ENCODE measurements at places on chromosomes 4 and X.

GRCh38 chrX:79288733-79289132, 78.4 kb downstream of the ITM2A start:
- DNase-seq: no peak

DNA sequence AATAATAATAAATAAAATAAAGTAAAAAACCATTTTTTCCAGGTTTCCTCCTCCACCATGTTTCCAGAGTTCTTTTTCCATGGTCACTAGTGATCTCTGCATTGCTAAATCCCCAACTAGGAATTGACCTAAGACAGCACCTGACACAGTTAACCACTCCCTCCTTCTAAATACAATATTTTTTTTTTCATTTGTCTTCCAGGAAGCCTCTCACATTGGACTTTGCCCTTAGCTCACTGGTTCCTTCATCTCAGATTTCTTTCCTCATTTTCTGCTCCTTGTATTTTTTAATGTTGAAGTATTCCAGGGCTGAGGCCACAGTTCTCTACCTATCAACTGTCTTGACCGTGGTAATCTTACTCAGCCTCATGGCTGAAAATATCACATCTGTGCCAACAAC, 187.3 kb upstream of the FAM241A start:
- no peak for DNase-seq

DNA sequence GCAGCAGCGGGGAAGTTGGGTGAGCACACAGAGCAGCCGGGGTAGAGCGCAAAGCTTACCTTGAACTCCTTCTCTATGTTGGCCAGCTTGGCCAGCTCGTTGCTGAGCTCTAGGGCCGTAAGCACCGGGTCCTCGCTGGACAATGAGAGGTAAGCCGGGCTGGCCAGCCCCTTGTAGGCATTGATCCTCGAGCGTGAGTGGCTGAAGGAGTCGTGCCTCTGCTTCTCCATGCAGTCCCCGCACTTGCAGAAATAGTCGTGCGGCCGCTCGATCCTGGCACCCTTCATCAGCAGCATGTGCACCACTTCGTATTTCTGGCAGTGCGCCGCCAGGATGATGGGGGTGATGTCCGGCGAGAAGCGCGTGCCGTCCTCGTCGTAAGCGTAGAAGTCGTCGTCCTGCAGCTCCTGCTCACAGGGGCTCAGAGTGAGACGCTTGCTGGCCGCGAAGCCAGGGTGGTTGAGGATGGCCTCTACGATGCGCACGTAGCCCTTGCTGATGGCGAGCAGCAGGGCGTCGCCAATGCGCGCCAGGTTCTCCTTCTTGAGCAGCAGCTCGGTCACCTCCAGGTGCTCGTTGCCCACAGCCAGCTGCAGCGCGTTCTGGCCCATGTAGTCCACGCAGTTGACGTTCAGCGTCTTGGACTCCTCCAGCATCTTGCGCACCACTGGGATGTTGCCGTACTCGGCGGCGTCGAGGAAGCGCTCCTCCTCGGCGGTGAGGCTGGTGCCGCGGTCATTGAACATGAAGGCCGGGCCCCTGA, 19.5 kb downstream of the TRPC3 start:
- no peak for DNase-seq

DNA sequence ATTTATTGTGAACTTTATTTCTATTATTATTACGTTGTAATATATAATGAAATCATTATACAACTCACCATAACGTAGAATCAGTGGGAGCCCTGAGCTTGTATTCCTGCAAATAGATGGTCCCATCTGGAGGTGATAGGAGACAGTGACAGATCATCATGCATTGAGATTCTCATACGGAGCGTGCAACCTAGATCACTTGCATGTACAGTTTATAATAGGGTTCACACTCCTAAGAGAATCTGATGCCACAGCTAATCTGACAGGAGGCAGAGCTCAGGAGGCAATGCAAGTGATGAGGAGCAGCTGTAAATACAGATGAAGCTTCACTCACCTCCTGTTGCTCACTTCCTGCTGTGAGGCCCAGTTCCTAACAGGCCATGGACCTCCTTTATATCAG, 2170.2 kb downstream of the PCDH7 start:
- no peak for DNase-seq

GRCh38 chr4:40197879-40198689, 1.3 kb downstream of the RHOH start:
- no peak for DNase-seq

- no peak for DNase-seq
These were observed 19.1 kb upstream of the HSFX4 start for GRCh38 chrX:149910178-149910695.

GRCh38 chr4:156959298-156959702, 12.3 kb downstream of the PDGFC start:
- DNase-seq: no peak

DNA sequence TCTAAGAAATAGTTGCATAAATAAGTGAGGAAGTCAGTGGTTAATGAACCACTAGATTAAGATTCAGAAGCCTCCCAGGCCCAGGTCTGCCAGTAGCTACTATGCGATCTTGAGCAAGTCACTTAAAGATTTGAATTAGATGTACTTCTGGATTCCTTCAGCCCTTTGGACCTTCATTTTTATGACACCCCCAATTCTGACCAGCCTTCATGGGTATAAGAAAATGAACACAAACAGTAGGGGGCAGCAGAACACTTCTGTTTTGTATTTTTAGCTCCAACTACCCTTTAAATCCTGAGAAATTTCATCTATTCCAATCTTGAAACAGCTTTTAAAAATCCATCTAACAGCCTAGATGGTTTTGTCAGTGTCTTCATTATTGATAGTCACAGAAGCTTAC, 19.0 kb downstream of the TMEM47 start:
- no peak for DNase-seq

GRCh38 chrX:13099121-13099520, 54.7 kb upstream of the FAM9C start:
- DNase-seq: no peak

- DNase-seq: no peak
These were observed 7.2 kb downstream of the PPM1K start for GRCh38 chr4:88276952-88277710.

DNA sequence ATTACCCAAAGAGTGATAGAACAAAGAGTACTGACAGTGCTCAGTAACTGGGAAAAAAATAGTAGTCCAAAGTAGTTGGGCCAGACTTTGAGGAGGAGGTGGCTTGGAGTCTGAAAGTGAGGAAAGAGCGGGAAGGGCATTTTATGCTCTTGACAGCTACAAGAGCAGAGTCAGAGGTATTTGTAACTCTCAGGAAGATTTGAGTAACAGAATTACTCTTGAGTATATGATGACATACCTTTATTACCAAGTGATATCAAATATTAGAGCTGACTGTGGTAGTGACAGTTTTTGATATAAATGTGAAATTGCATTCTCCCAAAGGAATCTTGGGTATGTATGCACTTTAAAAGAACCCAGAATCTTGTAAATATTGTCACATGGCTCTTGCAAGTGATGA, 2.2 kb downstream of the SLAIN2 start:
- DNase-seq: no peak

- no peak for DNase-seq
These were observed 120.0 kb upstream of the EGFL6 start for GRCh38 chrX:13449441-13449840.

GRCh38 chrX:132373610-132374009, 115.2 kb downstream of the MBNL3 start:
- DNase-seq: no peak

DNA sequence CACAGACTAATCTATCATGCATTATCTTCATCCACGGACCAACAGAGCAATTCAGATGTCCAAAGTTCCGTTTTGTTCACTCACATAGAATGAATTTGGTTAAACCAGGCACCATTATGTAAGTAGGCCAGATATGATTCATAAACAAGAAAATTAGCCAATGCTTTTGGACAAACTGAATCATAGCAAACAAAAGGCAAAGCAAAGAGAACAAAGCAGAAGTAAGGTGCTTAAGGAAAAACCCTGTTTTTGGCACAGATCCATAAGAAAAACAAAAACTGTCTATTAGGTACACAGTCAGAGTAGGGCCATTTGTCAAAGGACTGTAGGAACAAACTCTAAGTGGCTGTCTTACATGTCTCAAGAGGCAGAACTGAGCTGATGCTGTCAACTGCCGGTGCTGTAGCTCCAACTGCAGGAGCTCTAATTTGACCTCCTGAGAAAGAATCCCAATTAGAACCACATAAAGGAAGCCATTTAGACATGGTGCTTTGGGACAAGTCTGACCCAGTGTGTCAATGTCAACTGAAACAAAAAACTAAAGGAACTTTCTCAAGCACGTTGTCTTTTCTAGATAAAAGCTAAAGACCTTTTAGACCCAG, 146.7 kb downstream of the COL25A1 start:
- no peak for DNase-seq

GRCh38 chr4:127920521-127920920, 39.8 kb downstream of the PLK4 start:
- DNase-seq: no peak

DNA sequence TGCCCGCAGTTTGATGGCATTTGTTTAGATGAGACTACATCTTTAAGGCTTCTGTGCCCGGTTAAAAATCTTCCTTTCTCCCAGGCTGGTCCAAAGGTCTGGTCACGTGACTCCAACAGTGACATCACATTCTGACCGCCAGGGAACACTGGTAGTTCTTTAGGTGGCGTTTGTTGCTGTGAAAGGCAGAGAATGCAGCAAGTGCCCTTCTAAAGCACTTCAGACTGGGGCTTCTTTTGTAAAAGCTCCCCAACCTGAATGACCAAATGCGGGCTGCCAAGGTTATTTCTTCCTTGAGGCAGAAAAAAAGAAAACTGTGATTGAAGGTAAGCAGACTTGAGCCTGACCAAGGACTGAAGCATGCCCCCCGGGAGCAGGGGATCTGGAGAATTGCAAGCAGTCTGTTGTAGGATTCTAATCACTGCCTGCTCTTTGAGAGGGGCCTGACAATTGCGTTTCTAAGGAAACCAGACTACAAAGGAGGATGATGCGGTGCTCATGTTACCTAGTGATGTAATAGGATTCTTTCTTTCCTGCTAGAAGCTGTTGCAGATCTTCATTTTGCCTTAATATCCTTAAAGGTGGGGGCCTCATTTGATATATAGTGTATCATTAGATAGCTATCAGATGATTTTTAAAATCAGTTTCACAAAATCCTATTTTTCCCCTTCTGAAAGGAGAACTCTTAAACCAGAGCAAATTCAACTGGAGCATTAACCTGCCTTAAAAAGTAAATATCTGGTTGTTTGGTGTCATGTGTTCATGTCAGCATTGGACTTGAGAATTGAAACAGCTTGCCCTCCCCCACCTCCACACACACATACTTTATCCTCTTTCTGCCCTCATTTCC, 133.1 kb downstream of the AKAP4 start:
- no peak for DNase-seq

- DNase-seq: no peak
These were observed 388.4 kb upstream of the SPOCK3 start for GRCh38 chr4:167622481-167623240.

DNA sequence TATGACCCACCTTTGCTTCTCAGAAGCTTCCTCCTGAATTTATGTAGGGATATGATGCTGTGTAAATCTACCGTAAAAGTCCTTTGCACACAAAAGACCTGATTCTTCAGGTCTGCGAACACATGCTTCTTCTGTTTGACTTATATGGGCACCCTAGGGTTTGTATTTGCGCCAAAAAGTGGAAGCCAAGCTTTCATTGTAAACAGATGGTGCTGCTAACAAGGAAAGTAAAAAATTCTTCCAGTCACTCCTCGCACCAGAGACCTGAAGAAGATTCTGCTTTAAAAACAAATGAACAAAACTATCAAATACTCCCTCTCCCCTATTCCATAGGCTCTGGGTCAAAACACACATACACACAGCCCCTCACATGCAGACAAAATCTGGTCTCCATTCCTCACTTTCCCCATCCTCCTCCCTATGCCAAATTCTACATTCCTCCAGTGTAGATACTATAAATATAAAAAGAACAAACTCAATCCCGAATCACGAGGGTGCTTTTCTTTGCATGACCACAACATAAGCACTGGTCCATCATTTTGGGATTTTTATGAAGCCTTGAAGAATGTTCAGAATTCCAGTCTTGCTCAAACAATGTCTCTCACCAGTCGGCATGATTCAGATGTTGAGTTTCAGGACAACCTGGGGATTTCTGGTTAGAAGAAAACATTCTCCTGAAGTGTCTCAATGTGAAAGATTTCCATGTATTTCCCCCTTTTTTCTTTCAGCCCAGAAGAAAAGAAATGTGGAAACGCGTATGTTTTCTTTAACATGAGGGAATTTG, 125.1 kb downstream of the PALLD start:
- DNase-seq: no peak

GRCh38 chr4:147693218-147693617, 9.3 kb upstream of the PRMT9 start:
- no peak for DNase-seq

DNA sequence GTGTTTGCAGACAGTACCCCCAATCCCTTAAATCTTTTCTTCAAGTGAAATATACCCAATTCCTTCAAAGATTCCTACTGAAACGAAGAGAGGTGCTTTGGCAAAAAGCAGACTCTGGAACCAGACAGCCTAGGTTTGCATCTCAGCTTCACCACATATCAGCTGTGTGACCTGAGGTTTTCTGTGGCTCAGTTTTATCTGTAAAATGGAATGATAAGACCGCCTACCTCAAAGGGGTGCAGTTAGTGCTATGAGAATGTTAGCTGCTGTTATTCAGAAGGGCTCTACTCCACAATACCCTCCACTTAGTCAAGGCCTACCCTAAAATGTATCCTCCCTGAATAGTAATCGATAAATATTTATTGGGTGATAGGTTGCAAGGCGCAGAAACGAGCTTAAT, 664 bp downstream of the PIR start:
- DNase-seq: no peak

- DNase-seq: no peak
These were observed 799 bp downstream of the XPNPEP2 start for GRCh38 chrX:129739578-129739977.

DNA sequence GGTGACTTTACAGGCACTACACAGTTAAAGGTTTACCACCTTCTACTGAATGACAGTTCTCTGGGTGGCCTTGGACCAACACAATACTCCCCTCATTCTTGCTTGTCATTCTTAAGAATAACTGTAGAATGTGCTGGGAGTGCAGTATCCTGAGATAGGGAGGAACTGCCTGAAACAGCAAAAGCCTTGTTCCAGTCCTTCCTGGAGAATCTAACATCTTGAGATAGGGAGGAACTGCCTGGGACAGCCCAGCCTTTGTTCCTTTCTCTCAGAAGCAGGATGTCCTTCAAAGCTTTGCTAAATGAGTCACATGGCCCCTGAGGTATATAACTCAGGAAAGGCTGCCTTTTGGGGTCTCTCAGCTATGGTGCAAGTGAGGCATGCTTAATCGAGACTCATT, 145.7 kb upstream of the MBNL3 start:
- no peak for DNase-seq

- no peak for DNase-seq
These were observed 21.2 kb downstream of the USP17L30 start for GRCh38 chr4:9384126-9384525.
